ENCODE measurements at places on chromosomes 6 and 20.

DNA sequence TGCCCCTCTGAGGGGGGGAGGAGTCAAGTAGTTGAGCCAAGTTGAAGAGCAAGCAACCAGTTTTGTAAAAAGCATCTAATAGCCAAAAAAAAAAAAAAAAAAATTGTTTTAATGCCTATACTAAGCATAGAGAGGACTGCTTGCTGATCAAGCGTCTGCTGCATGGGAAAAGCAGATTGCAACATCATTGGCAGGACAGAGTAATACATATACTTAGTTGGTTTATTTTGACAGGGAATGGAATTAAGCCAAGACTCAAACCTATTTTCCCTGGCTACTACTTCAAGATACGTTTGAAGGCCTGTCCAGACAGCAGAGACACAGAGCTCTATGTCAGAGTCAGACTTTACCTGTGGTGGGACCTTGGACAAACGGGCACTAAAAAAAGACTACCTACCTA is 120.5 kb downstream of the RTN4IP1 start:
- DNase-seq = peak; percentile 47

DNA sequence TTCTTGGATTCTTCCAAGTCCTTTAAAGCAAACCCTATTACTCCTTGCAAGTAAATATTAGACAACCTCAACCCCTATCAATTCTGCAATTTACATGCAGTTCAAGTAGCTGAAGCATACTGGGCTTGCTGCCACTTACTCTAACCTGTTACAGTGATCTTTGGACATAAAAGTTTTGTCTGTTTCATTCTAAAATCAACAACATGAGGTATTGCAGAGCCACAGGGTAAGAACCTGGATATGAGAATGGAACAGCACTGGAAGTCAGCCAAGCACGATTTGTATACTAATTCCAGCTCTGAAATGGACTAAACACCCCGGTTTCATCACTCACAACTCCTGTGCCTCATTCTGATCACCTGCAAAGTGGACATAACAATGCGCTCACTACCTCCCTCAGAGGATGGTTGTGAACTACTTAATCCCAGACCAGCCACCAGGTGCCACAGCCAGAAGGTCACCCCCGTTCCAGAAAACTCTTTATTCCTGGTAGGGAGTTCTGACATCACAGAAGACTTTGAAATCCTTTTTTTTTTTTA is 270.0 kb downstream of the ADGB start:
- no peak for DNase-seq

DNA sequence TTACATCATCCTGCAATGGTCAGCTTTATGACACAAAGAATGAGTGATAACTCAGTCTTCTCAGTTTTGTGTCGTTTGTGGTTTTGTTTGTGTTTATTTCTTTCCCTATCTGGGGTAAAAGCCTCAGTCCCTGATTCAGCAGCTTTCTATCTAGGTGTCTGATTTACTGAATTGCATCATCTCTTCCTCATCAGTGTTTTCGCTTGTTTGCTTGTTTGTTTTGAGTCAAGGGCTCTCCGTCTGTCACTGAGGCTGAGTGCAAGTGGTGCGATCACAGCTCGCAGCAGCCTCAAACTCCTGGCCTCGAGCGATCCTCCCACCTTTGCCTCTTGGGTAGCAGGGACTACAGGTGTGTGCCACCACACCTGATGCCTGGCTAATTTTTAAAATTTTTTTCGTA is 548.9 kb downstream of the PRKN start:
- DNase-seq = no peak

DNA sequence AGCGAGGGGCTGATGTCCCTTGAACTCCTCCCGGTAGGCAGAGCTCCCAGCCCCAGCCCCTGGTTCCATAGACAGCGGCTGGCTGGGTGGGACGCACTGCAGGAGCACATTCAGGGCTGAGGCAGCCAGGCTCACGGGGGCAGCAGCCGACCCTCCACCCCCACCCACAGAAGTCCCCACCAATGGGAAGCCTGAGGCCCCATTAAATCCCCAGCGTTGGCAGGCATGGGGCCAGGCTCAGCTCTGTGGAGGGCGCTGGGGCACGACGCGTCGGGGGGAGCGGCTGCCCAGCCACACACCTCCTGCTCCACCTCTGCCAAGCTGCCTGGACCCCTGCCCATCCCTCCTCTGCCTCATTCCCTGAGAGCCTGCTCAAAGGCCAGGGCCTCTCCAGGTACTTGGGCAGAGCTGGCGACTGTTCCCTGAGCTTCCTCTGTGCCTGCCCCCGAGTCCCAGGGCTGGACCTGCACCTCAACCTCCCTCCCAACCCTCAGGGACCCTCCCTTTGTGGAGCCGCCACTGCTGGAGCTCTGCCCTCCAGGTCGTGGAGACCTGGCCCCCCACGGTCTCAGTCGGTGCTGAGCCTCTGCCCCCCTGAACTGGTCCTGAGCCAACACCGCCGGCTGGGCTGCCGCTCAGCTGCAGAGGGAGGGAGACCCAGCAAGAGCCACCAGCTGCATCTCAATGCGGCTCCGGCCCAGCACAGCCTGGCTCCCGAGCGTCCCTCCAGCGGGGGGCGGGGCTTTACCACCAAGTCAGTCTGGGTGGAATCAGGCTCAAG is 9.1 kb downstream of the CHRNA4 start:
- DNase-seq = no peak

GRCh38 chr6:20069021-20069522 is 143.2 kb downstream of the MBOAT1 start:
- no peak for DNase-seq

DNA sequence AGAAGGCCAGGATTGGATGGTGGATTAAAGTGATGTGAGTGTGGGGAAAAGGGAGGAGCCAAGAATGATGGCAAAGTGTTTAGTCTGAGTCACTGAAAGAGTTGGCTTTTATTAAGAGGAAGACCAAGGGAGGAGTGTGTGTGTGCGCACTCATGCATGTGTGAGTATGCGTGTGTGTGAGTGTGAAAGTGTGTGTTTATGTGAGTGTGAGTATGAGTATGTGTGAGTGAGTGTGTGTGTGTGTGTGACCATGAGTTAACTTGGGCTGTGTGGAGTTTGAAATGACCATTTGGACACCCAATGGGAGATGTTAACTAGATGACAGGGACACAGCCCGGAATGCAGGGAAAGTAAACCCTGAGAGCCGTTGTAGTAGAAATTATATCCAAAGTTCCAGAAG is 57.6 kb upstream of the EYA2 start:
- no peak for DNase-seq

DNA sequence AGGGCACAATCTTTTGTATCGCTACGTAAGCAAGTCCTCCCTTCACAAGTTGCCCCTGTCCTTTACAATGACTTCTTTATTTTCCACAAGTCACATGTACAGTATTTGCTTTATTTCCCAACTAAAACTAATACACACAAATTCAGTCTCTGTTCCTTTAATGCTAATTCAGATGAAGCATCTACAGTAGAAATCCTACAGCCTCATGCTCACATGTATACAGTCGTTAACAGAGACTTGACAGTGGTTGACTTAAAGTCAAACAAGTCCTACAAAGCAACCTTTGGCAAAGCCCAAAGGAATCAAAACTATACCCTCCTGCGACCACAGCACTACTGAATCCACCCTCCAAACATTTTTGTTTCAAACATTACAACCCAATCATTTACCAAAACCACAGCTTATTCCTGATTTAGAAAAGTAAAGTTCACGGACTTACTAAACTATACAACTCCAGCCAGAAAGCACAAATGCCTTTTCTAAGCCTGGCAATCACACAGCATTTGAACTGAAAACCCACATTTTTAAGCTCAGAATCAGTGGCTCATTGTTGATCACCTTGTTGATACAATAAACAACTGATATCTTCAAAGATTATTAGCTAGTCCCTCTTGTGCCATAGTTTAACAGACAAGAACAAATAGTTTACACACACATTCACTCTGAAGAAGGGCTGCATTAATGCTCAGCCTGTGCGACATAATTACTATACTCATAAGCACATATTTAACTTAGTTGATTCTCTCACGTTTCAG is 70.9 kb upstream of the NHSL1 start:
- DNase-seq = no peak

DNA sequence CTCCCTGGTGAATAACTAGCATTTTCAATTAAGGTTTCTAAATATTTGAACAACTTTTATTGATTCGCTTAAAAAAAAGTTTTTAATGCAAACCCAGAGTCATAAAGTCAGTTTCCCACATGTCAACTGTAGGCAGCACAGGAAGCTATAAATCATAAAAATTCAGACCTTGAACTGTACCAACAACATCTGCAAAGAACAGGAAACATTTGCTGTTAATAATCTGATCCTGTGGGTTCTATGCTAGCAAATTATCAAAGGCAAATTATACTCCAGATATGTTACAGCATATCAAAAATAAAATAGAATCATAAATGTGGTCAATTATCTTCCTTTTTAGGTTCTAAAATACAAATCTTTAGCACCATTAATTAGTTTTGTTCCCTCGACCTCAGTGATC is 16.6 kb upstream of the MAP7 start:
- DNase-seq = no peak

DNA sequence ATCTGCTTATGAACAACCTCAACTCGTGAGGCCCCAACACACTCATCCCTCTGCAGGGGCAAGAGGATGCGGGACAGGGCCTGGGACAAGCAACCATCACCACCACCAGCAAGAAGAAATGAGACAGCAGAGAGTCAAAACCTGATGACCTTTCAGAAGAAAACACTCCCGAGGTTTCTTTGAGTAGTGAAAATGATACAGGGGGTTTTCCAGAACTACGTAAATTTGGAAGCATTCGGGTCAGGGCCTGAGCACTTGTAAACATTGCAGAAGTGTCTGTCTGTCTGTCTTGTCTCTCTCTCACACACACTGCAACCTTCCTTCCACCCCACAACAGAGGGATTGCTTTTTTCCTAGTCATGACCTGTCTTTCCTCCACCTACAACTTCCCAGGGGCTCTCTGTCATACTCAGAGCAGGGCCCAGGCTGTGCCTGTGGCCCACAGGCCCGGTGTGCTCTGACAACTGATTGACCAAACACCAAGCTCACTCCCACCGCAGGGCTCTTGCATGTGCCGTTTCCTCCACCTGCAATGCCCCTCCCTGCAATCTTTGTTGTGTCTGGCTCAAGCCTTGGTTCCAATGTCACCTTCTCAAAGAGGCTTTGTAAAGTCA is 90.9 kb downstream of the BMP7 start:
- no peak for DNase-seq

GRCh38 chr6:101668496-101669030 is 275.1 kb downstream of the GRIK2 start:
- no peak for DNase-seq

- DNase-seq = no peak
Observed at GRCh38 chr6:79984261-79984660, 20.2 kb upstream of the TTK start.

- no peak for DNase-seq
Observed at GRCh38 chr6:13368079-13368730, 39.9 kb upstream of the TBC1D7 start.

DNA sequence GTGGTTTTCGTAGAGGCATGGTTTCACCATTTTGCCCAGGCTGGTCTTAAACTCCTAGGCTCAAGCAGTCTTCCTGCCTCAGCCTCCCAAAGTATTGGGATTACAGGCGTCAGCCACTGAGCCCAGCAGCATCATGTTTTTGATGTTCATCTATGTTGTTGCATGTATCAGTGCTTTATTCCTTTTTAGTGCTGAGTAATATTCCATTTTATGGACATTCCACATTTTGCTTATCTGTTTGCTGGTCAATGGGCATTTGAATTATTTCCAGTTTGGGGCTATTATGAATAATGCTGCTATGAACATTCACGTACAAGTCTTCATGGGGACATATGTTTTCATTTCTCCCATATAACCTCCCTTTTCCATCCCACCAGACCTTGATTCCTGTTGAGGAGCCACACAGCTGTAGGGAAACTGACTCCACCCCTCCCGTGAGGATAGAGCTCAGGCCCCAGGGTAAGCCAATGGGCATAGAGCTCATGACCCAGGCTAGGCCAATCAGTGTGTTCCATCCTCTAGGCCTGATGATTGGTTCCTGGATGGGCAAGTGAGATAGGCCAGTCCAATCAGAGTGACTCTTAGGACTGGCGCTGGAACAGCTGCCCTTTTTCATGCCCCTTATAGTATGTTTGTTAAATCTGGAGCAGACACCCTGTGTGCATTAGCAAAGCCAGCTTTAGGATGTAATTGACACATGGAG is 49.5 kb downstream of the DLGAP4 start:
- no peak for DNase-seq

DNA sequence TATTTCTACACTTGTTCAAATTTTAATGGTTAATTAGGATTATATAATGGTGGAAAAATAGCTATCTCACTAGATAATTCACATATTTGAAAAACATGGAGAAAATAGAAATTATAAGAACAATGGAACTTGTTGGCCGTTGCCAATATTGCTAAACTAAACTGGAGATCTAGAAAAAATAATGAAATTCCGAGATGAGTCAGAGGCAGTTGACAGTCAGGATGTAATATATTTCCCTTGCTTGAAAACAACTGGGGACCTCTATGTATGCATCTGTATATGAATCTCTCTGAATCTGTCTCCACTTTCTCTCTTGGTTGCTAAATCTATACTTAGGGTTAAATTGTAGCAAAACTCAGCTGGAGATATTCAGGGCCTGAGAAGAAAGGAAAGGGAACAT is 1108.2 kb upstream of the GJE1 start:
- peak; percentile 10 for DNase-seq

GRCh38 chr6:16294371-16294770 is 56.0 kb downstream of the GMPR start:
- no peak for DNase-seq

GRCh38 chr6:20334962-20335361 is 66.7 kb upstream of the E2F3 start:
- DNase-seq = no peak
